ENCODE measurements at places on chromosomes 7 and 10. TPM values are rescaled to one million over a fixed set of nuclear protein-coding genes. Genes with fewer than 3 reads are reported as not detected.

DNA sequence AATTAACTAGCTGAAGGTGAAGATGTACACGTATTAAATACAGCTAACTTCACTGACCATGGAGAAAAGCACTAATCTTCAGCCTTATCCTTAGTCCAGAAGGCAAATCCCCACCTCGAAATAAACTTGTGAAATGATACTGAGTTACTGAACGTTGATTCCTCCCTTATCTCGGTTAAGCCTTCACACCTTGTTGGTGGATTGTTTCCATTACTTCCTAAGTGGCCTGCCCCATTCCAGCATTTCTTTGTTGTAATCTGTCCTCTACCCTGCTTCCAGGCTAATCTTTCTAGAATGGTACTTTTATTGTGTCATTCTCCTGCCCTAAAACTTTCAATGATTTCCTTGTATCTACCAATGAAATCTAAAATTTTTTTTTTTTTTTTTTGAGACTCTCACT, 68.6 kb downstream of the BUB3 start:
- no peak for DNase-seq

The CEP55 gene
- polyA plus RNA-seq: 28.2 TPM

The PNLIPRP3 gene
- not detected for polyA plus RNA-seq

The STEAP2 gene
- 5.1 TPM for polyA plus RNA-seq

DNA sequence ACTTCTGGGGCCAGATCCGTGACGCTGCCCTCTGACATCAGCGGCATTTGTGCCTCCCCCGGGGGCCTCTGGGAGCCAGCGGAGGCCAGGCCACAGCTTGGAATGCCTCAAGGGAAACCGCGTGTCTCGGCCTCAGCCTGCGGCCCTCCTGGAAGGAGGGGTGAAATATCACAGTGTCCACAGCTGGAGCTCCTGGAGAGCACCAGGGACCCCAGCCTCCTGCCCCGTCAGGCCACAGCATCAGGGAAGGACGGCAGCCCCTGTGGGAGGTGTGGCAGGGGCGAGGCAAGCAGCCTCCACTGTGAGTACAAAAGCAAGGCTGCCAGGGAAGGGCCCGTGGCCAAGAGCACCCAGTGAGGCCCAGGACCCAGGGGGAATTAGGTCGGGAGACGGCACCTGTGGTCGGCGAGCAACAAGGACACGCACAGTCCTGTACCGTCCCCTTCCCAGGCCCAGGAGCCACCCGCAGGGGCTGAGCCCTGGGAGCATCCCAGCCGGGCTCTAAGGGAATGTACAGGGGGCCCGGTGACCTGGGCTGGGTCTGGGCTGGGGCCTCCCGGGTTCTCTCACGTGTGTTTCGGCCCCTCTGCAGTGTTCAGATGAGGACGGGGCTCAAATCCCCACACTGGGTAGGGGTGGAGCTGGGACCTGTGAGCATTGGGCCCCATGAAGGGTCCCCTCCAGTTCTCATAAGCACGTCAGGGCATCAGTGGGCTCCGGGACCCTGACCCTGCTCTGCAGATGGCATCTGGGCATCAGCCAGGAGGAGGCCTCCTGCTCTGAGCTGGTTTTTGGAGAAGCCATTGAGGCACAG, 18.7 kb upstream of the KNDC1 start:
- DNase-seq: no peak

GRCh38 chr10:128908499-128908898, 558.5 kb upstream of the MGMT start:
- DNase-seq: no peak

The CPVL gene
- polyA plus RNA-seq: not detected

The NPSR1 gene
- not detected for polyA plus RNA-seq

DNA sequence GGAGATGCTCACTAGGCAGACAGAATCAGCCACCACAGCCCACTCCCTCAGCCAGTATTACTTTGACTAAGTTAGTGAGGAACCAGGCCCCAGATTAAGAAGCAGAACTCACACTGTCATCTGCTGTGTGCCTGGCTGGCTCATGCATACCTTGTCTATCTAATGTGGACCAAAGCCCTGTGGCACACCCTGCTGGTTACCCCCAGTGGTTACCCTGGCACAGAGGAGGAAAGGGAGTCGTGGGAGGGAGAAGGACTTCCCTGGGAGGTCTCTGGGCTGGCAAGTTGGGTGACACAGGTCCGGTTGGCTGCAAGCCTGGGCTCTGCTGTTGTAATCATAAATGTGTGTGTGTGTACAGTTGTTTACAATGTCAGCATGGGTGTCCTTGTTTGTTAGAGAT, 7.5 kb upstream of the SH2D4B start:
- no peak for DNase-seq

DNA sequence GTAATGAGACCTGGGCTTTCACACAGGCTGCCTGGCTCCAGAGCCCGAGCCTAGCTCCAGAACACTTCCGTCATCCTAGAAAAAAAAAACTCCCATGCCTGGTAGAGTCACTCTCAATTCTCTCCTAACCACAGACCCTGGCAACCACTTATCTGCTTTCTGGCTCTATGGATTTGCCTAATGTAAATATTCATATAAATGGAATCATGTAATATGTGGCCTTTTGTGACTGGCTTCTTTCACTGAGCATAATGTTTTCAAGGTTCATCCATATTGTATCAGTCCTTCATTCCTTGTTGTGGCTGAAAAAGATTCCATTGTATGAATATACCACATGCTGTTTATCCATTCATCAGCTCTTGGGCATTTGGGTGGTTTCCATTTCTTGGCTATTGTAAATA, 167.7 kb upstream of the MKLN1 start:
- DNase-seq: no peak

- DNase-seq: no peak
These were observed 7.2 kb downstream of the PALS2 start for GRCh38 chr7:24580283-24580946.

DNA sequence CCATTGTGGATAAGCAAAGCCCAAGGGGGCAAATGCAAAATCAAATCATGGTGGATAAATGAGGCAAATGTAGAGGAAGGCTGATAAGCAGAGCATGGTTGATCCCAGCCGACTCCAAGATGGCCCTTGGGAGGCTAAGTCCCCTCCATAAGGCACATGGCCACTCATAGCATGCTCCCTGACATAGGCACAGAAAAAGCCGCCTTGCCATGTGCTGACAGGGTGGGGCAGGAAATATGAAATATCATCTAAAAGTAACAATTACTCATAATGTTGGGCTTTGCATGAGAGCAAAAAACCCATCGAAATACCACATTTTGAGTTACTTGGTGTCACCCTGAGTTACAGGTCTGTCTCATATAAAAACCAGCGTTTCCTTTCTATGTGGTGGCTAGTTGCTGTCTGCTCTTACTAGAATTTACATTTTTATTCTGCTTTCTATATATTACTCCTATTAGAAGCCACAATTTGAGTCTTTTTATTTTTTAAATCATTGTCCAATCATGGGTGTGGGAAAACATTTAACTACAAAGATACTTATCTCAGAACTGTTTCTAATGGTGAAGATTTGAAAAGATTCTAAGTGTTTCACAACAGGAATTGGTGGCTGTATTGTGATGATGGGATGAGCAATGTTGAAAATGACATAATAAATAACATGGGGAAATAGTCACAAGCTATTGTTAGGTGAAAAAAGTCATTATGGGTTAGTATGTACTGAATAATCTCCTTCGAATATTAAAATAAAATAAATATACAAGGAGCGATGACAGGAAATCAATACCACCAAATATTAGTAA, 102.7 kb downstream of the CUBN start:
- no peak for DNase-seq

DNA sequence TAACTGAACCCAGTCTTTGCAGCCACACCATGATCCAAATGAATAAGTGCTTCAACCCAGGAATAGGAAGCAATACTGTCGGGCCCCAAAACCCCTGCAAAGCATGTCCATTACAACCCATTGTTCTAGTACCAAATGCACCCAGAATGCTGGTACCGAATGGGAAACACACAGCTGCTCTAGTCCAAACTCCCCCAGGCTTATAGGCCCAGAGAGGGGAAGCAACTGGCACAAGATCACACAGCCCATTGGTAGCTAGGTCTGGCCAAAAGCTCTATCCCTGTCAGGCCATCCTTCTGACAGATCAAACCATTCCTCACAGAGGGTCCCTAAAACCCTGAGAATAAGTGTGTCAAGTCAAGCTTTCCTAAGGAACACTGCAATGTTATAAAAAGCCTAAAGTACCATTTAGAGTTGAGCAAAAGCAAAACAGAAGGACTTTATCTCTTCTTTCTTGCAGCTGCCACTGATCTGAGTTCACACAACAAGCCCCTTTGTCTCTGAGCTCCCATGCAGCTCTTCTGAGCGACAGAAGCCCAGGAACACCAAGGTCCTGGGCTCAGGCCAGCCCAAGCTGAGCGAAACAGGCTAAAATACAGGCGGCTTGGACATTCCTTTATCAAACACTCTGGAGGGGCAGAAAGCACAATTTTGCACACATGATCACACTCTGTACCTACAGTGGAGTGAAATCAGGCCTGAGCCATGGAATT, 116.7 kb downstream of the SGMS1 start:
- no peak for DNase-seq

Data from BJ (cell line).